ENCODE measurements at places on chromosomes 12 and 14.

GRCh38 chr12:49943625-49943960 is 6.9 kb upstream of the AQP2 start:
- DNase-seq: no peak

GRCh38 chr14:91729756-91730155 is 2.1 kb downstream of the CATSPERB start:
- no peak for DNase-seq

- no peak for DNase-seq
Measured at GRCh38 chr14:33747749-33748148, 203.1 kb downstream of the EGLN3 start.

- no peak for DNase-seq
Measured at GRCh38 chr14:75023108-75023507, 20.4 kb downstream of the EIF2B2 start.

GRCh38 chr14:78451319-78451695 is 281.1 kb downstream of the NRXN3 start:
- no peak for DNase-seq

All from NCI-H1092 (cell line).